ENCODE measurements at places on chromosomes 3 and 15.

GRCh38 chr3:187744169-187745151 is 808 bp downstream of the BCL6 start:
- DNase-seq, result no peak

GRCh38 chr3:108041253-108041652 is 49.6 kb downstream of the CD47 start:
- DNase-seq, result no peak

DNA sequence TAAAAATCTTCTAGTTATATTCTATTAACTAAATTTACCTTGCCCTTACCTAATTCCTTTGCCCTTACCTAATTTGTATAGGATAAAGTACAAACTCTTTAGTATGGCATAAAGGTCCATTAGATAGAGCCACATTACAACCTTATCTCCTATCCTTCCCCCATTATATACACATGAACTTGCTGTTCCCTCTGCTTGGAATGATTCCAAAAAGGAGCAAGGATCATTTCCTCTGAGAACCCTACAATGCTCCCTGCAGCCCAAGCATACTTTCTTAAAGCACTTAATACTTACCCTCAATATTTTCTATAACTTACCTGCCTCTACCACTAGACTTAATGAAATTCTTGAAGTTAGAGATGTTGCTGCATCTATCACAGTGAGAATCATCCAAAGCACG is 118.9 kb upstream of the CCDC54 start:
- DNase-seq, result no peak

DNA sequence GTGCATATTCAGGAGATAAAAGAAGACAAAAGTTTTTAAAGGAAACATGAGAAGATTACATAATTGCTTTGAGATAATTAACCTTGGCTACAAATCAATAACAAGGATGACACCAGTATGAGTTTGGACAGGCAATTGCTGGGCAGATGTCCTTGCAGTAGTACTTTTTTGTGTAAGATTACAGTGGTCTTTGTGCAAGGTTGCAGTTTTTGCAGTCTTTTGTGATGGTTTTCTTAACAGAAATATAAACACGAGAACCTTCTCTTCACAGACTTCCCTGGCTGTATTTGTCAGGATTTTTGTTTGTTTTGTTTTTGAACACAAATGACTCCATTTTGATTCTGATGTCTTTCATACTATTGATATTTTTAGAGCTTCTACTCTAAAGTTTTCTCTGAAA is 128.3 kb upstream of the ALCAM start:
- no peak for DNase-seq

GRCh38 chr15:68259883-68260282 is 17.7 kb upstream of the FEM1B start:
- DNase-seq, result no peak

GRCh38 chr3:54232618-54233017 is 110.3 kb downstream of the CACNA2D3 start:
- DNase-seq, result no peak

GRCh38 chr3:126522363-126522788 is 1.6 kb upstream of the CHST13 start:
- peak; percentile 17 for DNase-seq

DNA sequence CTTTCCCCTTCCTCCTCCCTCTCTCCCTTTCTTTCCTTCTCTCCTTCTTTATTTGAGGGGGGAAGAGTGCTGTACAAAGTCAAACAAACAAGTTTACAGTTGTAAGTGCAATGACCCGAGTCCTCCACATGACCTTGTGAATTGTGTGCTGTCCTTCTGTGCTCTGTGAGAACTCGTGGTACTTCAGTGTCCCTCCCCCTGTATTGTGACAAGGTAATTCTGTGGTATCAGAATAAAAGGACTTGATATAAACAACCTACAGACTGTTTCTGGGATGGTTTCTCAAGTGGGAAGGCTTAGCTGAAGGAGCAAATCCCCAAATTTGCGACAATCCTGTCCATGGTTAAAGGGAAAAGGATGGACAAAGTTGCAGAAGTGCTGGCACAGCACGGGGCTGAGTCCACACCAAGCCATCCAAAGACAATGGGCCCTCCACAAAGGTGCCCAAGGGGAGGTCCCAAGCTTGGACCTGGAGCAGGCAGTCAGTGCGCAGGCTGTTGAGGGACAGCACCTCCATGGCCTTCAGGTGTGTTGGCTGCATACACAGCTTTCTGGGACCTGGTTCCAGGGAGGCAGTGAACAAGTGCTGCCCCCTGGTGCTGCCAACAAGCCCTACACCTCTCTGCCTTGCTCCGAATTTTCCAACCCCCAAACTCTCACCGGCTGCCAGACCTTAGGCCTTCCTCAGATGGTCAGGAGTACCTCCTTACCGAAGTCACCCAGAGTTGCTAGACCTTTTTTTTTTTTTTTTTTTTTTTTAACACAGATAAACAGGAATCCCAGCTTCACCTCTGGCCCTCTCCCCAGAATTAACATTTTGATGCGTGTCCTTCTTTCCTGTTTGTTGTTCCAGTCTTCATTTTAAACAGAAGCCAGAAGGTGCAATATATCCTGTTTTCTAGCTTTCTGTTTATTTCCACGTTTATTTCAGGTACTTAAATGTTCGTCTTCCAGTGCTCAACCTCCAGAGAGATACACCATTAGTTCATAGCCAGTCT is 2.6 kb upstream of the APEH start:
- DNase-seq, result no peak

DNA sequence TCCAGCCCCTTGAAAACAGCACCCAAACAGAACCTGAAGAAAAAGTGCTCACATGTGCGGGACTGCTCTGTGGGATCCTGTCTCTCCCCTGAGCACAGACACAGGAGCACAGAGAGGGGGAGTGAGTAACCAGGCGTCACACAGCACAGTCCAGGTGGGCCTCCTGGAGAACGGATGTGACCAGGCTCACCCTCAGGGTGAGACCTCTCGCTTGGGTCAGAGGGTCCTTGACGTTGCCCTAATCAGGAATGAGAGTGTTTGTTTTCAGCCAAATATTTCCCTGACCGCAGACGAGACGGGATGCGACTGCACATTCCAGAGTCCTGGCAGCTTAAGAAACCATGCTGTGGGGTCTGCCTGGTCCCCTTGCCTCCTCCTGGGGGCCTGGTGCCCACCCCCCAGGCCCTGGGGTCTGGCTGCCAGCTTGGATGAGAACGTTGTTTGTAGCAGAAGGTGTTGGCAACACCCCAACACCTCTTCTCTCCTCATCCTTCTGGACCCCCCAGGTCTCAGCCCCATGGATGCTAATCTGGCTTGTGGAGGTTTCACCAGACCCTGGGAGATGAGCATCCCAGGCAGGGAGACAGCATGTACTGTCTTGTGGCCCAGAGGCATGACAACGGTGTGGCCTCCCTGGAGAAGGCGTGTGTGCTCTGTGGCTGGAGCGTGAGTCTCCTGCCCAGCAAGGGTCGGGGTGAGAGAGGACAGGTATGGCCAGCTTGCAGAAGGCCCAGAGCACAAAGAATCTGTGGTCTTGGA is 42.1 kb upstream of the SLC6A6 start:
- no peak for DNase-seq

DNA sequence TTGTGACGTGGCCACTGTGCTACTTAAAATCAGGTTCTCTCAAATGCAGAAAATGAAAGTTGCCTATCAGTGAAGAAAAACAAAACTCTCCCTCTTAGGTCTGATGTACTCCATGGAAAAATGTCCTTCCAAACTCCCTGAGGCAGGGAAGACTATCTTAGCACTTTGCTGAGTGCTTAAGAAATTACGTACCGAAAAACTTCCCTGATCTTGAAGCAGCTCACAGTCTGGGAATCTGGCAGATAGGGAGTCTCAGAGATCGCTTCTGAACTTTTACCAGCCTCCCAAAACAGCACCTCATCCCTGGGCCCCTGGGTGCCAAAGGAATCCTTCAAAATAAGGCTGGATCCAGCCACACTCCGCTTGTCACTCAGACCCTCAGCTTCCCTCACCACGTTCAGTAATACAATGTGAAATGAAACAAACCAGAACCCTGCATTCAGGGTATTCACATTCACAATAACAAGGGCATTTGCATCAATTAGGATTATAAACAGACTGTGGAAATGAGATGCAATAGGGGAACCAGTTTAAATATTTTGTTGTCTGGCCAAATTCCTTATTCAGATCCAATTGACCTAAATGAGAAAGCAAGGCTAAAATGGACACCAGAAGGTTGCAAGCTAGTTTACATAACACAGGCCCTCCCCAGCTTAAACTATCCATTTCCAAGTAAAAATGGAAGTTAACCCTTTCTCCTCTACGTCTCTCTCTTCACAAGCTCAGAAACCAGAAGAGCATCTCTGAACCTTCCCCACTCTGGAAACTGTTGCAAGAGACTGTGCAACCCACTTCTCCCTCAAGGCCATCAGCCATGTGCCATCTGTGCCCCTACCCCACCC is 20.9 kb downstream of the OSBPL10 start:
- DNase-seq, result no peak

DNA sequence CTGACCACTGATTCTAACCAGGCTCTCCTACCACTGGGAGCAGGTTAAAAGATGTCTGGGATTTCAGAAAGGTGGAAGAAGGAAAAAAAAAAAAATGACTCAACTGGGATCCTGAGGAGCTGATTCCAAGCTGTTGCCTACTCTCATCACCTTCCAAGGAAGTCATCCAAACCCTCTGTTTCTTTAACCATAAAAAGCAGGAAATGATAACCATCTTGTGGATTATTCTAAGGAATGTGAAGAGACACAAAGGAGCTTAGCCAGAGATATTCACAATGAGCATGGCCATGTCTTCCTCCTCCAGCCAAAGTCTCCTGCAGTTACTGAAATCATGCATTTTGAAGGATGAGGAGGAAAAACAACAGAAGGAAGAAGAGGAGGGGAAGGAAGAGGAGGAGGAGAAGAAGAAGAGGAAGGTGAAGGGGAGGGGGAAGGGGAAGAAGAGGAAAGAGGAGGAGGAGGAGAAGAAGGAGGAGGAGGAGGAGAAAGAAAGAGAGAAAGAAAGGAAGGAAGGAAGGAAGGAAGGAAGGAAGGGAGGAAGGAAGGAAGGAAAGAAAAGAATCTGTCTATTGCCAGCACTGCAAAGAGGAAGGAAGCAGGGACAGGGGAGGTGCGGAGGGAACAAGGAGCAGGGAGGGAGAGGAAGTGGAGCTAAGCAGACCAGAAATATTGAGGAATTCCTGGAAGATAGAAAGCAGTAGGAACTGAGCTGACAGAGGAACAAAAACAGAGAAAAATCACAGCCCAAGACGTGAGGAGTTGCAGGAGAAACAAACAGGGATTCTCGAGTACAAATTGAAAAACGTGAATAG is 229.2 kb downstream of the UACA start:
- no peak for DNase-seq

GRCh38 chr3:47877719-47878118 is 74.8 kb downstream of the DHX30 start:
- DNase-seq, result no peak

DNA sequence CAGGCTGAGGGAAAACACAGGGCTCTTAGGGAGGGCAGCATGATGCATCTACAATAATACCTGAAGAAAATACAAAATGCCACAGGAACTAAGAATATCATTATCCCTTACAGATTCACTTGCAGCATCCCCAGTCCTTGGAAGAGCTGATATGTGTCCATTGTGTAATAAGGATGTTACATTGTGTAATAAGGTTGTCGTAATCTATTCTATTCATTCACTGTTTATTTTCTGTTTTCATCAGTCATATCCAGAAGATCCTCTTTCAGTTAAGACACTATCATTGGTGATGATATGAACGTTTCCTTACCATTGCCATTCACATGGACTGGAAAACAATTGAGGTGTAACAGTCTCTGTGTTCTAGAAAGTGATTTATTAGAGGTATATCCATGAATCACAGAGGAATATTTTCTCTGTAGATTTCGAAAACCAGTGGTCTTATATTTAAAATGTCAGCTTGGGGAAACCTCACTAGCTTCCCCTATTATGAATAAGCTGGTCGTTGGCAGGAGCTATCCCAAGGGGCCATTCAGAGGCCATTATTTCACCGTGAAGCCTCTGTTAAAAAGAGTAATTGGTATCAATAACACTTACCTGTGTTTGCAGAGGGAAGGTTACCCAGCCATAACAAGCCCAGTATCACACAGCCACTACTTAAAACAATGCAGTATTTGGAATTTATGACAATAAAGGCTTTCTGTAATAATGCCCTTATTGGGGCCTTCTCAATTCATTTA is 241.1 kb downstream of the ZNF385D start:
- DNase-seq, result no peak

DNA sequence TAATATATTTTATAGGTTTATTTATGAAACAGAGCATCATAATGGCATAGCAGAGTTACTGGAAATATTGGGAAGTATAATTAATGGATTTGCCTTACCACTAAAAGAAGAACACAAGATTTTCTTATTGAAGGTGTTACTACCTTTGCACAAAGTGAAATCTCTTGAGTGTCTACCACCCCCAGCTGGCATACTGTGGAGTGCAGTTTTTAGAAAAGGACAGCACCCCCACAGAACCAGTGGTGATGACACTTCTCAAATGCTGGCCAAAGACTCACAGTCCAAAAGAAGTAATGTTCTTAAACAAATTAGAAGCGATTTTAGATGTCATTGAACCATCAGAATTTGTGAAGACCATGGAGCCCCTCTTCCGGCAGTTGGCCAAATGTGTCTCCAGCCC is 58.1 kb downstream of the DNAH1 start:
- no peak for DNase-seq

- DNase-seq, result peak; percentile 6
Measured at GRCh38 chr3:52934630-52935530, 37.5 kb upstream of the STIMATE start.

- DNase-seq, result no peak
Measured at GRCh38 chr3:149998946-149999345, 28.3 kb upstream of the PFN2 start.

DNA sequence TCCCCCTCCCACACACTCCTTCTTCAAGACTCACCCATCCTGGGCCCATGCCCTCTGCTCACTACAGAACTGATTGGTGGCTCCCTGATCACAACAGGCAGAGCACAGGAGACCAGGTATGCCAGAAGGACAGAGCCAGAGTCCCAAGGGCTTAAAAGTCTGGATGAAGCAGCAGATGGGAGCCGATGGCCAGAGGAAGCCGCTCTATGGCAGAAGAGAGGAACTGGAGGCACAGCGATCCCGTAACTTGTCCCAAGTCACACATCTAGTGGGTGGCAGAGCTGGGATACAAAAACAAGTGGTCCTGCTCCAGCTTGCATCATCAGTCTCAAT is 20.7 kb downstream of the ITGA11 start:
- DNase-seq, result no peak

DNA sequence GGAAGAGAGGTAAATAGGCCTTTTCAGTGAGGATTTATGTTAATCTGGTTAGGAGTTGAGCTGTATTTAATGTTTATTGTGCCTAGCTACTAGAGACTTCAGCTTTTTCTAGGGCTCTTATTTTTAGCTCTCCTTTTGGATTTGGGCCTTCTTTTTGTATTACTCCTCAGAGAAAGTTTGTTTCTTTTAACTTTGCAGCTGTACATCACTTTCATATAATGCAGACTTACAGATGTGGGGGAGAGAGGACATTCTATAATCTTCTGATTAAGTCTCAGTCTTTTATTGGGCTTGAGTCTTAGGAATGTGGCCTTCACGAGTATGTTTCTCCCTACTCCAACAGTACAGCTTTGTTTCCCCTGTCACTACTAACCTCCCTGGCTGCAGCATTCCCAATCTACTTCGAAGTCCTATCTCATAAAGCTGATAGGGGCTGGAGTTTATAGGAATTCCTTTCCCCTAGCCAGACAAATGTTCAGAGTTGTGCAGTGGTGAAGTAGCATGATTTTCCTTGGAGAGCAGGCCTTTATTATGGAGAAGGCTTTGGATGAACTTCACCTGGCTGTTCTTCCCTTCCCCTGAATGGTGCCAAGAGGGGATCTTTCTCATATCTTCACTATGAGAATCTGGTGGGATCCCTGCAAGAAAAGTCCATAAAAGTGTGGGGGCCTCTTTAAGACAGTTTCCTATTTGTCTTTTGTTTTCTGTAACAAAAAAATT is 82.2 kb upstream of the CBLB start:
- DNase-seq, result no peak

Measured in stimulated activated CD8-positive, alpha-beta memory T cell treated with anti-CD3 and anti-CD28 coated beads, Interleukin-7, amount 100 ng/mL, for 24 hours (primary cell).